HuH-7.5 (cell line): ENCODE measurements at places on chromosomes 13 and 19.

GRCh38 chr19:28596561-28597071 lies 616.3 kb downstream of the UQCRFS1 start:
- no peak for DNase-seq

DNA sequence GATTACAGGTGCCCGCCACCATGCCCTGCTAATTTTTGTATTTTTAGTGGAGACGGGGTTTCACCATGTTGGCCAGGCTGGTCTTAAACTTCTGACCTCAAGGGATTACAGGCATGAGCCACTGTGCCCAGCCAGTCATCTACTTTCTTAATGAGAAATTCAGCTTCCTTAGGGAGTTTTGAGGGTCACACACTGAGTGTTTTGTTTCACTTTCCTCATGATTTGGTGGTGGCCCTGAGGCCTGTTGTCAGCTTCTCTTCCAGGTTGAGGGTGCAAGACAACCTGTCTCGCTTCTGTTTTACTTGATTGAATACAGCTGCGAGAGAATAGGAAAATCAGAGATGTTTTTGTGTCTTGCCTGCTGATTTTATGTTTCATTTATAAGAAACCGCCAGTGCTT lies 9.9 kb downstream of the FRY start:
- DNase-seq, result no peak

- no peak for DNase-seq
Measured at GRCh38 chr13:44292545-44292944, 81.1 kb upstream of the SERP2 start.

DNA sequence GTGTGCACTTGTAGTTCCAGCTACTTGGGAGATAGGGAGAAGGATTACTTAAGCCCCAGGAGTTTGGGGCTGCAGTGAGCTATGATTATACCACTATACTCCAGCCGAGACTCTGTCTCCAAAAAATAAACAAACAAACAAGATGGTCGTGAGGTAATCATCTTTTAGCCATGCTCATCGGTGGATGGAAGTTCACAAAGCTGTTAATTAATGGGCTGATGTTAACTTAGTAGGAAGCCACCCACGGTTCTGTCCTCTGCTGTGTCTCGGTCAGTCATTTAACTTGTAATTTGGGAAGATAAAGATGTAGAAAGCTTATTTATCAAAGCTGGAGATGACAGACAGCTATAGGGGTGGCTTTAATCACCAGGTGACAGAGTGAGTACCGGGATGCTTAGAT lies 64.9 kb downstream of the ARHGEF18 start:
- no peak for DNase-seq

- no peak for DNase-seq
Measured at GRCh38 chr19:29796173-29796573, 15.6 kb upstream of the CCNE1 start.

DNA sequence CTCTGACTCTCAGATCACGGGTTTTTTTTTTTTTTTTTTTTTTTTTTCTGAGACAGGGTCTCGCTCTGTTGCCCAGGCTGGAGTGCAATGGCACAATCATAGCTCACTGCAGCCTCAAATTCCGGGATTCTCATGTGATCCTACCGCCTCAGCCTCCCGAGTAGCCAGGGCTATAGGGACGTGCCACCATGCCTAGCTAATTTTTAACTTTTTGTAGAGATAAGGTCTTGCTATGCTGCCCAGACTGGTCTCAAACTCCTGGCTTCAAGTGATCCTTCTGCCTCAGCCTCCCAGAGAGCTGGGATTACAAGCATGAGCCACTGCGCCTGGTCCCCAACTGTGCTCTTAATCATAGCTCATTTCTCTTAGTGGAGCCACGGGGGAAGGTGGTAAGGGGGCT lies 4.6 kb upstream of the GRAMD1A start:
- DNase-seq, result no peak

GRCh38 chr13:74755065-74755464 lies 620.9 kb upstream of the KLF12 start:
- DNase-seq, result no peak

DNA sequence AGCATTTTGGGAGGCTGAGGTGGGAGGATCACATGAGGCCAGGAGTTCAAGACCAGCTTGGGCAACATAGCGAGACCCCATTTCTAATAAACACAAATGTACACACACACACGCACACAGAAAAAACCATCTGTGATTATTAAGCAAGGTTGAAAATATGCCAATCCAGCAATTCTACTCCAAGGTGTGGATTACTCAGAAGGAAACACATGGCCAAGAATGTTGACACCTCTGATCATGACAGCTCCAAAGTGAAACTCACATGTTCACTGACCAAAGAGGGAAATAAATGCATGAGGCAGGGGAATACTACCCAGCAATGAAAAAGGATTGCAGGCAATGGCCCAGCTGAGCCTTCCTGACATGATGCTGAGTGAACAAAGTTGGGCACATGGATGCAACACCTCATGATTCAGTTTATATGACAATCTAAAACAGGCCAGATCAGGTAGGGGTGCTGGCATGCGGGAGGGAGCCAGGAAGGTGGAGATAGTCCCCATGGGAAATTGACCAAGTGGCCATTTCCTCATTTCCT lies 4.4 kb downstream of the DOCK6 start:
- DNase-seq, result no peak

GRCh38 chr19:18637673-18638630 lies 1.1 kb downstream of the KLHL26 start:
- DNase-seq, result no peak

DNA sequence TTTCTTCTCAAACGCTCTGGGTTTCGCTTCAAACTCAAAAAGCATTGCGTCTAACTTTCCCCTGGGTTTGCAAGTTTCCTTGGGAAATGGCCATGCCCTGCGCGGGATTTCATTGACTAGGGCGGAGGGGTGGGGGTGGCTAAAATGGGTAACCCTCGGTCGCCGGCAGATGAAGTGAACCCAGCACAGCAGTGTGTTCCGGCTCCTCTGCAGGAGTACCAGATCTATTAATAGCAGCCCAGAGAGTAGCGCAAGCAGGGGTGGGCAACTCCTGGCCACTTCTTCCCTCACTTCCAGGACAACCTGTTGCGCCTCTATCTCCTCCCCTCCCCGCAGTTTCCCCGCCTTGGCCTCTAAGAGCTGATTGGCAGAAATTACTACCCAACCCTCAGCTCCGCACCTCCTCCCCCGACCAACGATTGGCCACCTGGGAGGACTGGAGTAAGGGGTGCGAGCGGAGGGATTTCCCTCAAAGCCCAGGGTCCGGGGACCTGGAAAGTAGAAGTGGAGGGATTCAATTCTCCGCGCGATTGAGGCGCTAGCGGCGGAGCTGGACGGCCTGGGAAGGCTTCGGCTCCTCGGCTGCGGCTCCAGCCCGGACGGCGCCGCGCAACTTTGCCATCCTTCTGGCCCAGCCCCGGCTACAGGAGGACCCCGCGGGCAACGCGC lies at the start of gene FREM2:
TSS of gene FREM2 (plus strand) at position 501 of the 669 bp plus-strand sequence. CDS start 268 bp downstream, outside the sequence.
- no peak for DNase-seq

GRCh38 chr13:41611385-41611784 lies 154.0 kb downstream of the RGCC start:
- DNase-seq, result no peak

DNA sequence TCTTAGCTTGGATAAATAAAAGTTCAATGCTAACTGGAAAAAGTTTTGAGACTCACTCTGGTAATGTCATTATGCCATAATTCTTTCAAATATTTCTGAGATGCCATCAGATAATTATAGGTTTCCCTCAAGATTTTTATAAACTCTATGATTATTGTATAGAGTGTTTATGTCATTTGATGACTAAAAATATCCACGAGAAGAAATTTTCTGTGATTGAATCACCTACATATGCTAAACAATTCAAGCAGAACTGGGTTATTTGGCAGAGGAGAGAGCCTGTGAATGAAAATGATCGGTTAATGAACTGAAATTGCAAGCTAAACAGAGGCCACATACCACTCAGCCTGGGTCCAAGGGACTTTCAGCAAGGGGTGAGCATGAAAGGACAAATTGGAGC lies 92.6 kb upstream of the TSC22D1 start:
- no peak for DNase-seq

DNA sequence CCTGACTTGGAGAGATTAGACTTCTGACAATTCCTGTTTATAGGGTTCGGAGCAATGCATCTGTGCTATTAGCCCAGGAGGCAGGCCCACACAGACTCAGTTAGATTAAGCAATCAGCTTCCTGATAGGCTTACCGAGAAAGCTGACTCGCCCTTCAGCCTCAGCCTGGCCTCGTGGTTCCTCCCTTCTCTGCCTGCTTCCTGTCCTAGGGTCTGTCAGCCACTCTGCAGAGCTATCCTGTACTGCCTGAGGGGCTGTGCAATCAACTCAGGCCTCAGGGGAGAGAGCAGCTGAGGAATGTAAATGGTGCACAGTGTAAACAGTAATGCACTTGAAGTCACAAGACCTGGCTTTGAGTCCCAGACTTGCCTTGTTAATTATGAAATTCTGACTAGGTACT lies 30.7 kb downstream of the HTR2A start:
- peak; percentile 7 for DNase-seq

DNA sequence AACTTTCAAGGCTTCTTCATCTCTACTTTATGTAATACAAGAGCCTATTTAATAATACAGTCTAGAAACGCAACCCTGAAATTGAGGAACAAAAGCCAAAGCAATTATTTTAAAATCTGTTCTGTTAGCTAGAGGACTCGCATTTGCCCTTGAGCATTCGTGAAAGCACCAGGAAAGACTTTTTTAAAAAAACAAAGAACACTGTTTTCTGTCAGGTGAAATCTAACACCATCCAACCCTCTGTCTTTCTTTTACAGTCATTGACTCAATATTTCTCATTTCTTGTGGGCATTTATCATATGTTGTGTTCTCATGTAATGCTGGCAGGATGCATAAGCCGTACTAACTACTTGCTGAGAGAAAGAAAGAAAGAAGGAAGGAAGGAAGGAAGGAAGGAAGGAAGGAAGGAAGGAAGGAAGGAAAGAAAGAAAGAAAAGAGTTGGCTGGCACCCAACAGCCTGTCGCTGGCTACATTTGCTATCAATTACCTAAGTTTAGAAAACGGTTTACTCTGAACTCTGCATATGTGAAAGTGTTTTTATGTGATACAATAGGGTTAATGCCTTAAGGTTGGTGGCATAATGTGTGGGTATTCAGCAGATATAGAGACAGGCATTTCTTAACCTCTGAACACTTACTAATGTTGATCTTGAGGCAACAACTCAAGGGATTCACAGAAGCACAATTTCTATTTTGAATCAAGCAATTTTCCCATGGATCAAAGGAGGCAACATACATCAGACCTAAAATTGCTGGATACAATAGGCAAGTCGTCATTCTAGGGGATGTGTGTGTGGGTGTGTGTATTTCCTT lies 445.4 kb downstream of the DCT start:
- DNase-seq, result no peak

DNA sequence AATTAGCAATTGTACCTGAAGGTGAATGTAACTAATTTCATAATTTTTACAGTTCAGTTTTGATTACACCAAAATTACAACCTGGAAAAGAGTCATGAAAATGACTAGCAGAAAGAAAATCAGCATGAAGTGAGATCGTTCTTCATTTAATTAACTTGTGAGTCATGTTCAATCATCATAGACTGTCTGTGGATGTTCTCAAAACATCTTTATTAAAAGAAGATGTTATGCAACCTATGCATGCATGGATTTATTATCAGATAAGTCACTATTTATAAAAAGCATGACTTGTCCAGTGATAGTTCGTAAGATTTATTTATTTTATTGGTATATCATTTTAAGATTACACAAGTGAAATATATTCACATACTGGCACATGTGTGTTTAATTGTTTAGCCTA lies 245.9 kb downstream of the ITGBL1 start:
- DNase-seq, result no peak

- DNase-seq, result peak; percentile 90
Measured at GRCh38 chr19:16200038-16201010, 2.6 kb downstream of the AP1M1 start.

DNA sequence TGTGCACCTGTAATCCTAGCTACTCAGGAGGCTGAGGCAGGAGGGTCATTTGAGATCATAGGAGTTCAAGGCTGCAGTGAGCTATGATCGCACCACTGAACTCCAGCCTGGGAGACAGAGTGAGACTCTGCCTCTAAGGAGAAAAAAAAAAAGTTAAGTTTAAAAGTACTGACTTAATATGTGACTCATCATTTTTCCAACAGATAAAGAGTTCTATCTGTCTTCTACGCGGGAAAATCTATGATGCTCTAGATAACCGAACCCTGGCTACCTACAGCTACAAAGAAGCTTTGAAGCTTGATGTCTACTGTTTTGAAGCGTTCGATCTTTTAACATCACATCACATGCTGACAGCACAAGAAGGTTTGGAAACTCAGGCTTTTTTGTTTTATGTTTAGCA lies 7.2 kb downstream of the CDC16 start:
- no peak for DNase-seq

GRCh38 chr13:19645000-19645399 lies 11.5 kb downstream of the MPHOSPH8 start:
- no peak for DNase-seq

GRCh38 chr19:38649305-38650171 lies 2.1 kb downstream of the ACTN4 start:
- DNase-seq, result peak; percentile 33

GRCh38 chr13:49533591-49534269 lies 38.0 kb downstream of the PHF11 start:
- no peak for DNase-seq

GRCh38 chr13:28658539-28658795 lies 463 bp upstream of the POMP start:
- DNase-seq, result no peak

DNA sequence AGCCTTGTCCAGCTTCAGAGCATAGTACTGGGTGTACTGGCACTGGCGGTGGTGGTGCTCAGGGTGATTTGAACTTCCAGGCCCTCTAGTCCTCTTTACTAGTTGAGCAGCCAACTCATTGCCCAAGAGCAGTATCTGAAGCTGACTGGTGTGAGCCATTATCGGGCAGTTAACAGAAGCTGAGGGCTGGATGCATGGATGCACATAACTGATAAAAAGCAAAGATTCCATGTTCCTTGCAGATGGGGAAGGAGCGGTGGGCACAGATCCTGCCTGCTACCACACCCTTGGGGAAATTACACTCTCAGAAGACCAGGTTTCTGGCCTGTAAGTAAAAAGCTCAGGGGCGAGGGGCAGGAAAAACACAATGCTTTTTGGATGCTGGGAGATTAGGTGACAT lies 499.4 kb upstream of the ARGLU1 start:
- no peak for DNase-seq

DNA sequence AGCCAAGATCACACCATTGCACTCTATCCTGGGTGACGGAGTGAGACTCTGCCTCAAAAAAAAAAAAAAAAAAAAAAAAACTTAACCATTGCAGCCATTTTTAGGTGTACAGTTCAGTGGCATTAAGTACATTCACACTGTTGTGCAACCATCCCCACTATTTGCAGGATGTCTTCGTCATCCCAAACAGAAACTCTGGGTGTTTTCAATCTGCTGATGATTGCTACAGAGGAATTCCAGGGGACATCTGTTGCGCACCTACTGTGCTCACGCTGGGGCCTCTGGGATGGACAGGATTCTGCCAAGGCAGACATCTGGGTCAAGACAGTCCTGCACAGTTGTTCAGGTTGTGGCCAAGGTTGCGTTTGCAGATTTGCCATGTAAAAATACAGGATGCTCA lies 2.4 kb upstream of the APOC4 start:
- DNase-seq, result peak; percentile 54

- no peak for DNase-seq
Measured at GRCh38 chr13:50406831-50407230, 391.6 kb downstream of the KCNRG start.

GRCh38 chr13:41561170-41561569 lies 103.8 kb downstream of the RGCC start:
- DNase-seq, result no peak

- no peak for DNase-seq
Measured at GRCh38 chr13:42272804-42273175, 838 bp downstream of the AKAP11 start.
